NCI-H2029 treated with DMSO at 0.1 percent for 48 hours (cell line): ENCODE measurements at places on chromosomes 2 and 18.

GRCh38 chr2:47048801-47049480, 106.2 kb downstream of the STPG4 start:
- no peak for DNase-seq

DNA sequence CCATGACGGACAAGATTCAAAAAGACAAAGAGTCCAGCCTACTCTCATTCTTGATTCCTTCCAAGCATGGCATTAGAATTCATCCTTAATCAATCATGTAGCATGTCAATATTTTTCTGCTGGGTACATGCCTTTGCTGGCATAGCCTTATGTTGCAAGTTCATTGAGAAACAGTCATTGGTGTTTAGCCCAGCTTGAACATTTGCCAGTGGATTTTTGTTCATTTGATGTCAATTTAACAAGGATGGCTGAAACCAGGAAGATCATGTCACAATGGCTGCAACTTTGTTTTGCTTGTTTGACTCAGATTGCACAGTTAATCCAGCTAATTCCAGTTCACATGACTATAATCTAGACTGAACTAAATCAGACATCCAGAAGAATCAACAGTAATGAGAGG, 1132.2 kb downstream of the LRP1B start:
- no peak for DNase-seq

DNA sequence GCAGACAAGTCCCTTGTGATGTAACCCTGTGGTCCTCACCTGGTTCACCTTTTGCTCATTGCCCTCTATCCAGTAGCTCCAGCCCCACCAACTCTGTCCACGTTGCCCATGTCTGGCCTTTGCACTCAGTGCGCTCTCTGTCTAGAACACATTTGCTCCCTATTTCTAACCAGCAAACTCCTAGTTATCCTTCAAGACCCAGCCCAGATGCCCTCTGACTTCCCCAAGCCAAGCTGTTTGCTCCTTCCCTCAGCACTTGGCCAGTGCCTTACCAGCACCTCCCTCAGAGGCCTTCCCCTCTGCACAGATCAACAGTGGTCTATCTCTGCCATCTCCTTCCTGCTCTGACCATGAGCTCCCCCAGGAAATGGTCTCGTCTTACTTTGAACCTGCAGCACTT, 137.7 kb downstream of the DYSF start:
- no peak for DNase-seq

DNA sequence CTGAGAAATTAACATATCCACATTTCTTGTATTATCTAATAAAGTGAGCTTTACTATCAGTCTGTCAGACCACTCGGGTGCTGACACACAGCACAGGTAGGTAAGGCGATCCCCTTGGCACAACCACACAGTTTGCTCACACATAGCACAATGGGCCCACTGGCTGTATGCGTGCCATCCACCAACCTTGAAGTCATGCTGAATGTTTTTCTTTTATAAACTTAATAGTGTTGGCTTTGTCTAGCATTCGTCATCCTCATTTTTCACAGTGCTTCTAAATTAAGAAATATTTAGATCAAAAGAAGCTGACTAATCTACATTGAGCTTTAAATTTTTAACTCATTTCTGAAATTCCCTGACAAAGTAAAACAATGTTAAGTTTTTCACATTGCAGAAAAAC, 50.0 kb upstream of the PAPOLG start:
- DNase-seq: no peak

DNA sequence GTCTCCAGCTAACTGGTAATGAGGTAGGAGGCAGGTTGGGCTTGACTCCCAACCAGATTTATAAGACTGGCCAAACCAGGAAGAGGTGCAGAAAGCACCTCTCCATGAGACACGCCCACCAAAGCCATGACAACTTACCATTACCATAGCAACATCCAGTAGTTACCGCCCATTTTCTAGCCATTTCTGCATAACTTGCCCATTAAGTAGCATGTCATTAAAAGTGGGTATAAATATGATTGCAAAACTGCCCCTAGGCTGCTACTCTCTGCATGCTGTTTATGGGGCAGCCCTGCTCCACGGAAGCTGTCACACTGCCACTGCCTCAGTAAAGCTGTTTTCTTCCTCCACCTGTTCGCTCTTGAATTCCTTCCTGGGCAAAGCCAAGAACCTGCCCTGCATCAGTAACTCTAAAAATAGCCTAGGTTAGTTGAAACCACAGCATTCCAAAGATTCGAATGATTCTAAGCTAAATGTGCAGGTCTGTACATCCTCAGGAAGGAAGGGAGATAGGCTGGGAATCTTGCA, 131.9 kb downstream of the ATL2 start:
- no peak for DNase-seq

- peak; percentile 31 for DNase-seq
These were observed 95.9 kb downstream of the NEB start for GRCh38 chr2:151638191-151638933.

- DNase-seq: no peak
These were observed 368.1 kb upstream of the CDH19 start for GRCh38 chr18:66971960-66972359.

- DNase-seq: no peak
These were observed 183.0 kb downstream of the CDCA7 start for GRCh38 chr2:173537694-173538093.

DNA sequence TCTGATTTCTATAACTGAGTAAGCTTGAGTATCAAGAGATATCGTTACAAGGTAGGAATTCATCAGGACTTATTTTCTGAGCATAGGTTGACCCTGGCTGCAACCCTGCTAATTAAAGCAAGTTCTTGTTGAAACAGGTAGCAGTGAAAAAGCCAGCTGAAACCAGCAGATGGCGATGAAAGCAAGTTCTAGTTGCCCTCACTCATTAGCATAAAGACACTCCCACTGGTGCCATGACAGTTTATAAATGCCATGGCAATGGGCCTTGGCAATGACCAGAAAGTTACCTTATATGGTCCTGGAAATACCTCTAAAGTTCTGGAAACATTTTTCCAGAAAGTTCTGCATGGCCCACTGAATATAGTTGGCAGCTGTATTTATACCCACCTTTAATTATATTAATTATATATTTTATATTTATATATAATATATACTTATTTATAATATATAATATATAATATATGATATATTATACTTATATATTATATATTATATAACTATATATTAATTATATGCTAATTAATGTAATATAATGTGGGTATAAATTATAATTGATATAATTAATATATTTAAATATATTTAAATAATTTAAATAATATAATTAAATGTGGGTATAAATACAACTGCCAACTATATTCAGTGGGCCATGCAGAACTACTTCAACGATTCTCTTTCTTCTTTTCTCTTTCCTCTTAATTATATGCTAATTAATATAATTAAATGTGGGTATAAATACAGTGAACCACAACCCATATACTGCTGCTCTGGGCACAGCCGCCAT, 188.0 kb downstream of the CDH7 start:
- peak; percentile 6 for DNase-seq

DNA sequence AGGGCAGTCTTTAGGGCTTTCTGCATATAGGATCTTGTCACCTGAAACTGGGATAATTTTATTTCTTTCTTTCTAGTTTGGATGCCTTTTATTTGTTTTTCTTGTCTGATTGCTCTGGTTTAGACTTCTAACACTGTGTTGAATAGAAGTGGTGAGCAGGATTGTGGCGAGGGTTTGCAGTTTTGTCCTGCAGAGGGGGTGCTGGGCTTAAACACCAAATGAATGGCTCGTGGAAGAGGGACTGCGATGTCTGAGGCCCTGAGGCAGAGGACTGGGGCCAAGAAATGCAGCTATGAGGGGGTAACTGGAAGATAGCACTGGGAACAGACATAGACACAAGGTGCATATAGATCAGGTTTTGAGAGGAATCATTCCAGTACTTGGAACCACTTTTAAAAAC, 20.5 kb downstream of the UBE2F start:
- DNase-seq: no peak

GRCh38 chr2:118013221-118013723, 598 bp downstream of the CCDC93 start:
- no peak for DNase-seq

- DNase-seq: no peak
These were observed 24.6 kb downstream of the EML4 start for GRCh38 chr2:42193722-42194187.

GRCh38 chr2:45370369-45370768, 240.7 kb downstream of the SRBD1 start:
- DNase-seq: no peak

- no peak for DNase-seq
These were observed 25.9 kb downstream of the SDC1 start for GRCh38 chr2:20198796-20199632.

GRCh38 chr2:136025057-136025973, 39.9 kb upstream of the DARS1 start:
- peak; percentile 3 for DNase-seq

GRCh38 chr18:44796429-44797428, 116.0 kb downstream of the SETBP1 start:
- no peak for DNase-seq

DNA sequence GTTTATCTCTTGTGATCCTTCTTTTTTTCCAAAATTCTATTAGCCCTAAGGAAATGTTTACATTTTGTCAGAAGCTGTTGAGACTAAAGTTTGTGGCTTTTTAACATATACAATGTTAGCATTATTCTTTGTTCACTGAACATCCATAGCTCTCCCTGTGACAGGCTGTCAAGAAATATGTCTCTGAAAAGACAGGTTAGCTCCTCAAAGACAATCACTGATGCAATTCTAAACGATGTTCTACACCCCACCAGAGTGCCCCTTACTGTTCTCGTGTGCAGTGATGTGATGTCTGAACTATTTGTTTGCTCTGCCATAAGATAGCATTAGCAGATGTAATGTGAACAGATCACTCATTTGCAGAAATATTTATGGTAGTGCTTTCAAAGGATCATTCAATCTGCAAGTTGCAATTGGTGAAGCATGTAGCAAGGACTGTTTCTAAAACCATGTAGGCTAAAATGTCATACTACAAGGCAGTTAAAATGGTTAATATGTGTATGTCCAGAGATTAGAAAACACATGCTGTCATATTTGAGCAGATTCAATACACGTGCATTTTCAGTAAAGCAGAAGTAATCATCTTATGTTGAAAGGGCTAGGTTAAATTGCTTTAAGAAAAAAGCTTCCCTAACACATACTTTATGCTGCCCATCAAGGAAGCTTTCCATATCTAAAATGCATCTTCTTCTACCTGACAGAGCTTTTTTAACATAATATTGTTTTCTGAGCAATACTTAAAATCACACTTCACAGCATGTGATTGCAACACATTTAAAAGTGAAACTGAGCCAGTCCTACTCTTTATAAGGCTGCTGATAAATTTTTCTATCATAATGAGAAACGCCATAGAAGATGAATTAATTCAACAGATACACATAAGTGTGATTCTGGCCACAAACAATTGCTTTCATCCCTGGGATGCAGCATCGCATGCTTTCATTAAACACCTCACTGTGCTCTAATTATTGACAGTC, 285.7 kb upstream of the UBE2E3 start:
- no peak for DNase-seq

DNA sequence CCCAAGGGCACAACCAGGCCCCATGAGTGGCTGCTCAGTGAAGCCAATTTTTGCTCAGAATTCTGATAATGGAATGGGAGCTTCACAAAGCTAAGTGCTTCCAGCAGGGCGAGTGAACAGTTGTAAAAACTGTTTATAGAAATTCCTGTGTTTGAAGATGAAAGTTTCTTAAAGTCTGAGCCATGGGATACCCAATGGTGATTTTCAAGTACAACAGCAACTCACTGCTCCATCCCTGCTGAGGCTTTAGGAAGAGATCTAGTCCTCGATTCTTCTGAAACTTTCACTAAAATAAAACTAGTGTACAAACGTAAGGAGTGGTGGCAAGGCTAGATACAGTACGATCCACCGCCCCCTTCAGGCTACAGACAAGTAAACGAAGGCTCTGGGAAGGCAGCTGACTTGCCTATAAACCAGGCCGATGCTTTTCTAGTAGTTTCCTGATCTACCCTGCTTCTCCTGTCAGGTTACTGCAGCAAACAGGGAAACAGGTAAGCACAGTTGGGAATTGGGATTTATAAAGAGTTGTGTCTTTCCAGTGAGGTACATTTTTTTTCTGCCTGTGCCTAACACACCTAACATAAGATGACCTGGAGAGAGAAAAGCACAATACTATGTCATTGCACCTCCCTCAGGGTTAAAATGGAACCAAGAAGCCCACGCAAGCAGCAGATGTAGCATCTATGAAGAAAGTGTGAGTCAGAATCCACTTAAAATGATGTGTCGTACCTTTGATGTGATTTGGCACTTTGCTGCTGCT, 108.7 kb downstream of the UXS1 start:
- no peak for DNase-seq

- DNase-seq: no peak
These were observed 656.2 kb upstream of the CHAC2 start for GRCh38 chr2:53111406-53111805.

DNA sequence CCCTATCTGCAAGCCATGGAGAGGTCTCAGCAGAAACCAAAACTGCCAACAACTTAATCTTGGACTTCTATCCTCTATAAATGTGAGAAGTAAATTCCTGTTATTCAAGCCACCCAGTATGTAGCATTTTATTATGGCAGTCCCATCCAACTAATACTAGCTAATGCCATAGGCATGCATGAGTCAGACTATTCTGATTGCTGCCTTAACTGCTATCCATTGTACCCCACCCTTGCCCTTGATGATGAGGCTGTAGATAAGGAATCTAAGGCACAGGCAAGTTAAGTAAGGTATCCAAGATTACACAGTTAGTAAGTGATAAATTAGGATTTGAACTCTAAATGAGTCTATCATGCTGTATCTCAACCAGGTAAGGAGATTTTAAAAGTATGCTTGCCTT, 223.0 kb downstream of the UBE2E3 start:
- DNase-seq: no peak

- DNase-seq: no peak
These were observed 2.5 kb downstream of the TAF4B start for GRCh38 chr18:26228562-26229260.

- no peak for DNase-seq
These were observed 588 bp downstream of the CHAC2 start for GRCh38 chr2:53768242-53768542.

- DNase-seq: no peak
These were observed 132.5 kb downstream of the NCOA1 start for GRCh38 chr2:24623535-24623934.
